ENCODE measurements at places on chromosomes 5 and 9.

DNA sequence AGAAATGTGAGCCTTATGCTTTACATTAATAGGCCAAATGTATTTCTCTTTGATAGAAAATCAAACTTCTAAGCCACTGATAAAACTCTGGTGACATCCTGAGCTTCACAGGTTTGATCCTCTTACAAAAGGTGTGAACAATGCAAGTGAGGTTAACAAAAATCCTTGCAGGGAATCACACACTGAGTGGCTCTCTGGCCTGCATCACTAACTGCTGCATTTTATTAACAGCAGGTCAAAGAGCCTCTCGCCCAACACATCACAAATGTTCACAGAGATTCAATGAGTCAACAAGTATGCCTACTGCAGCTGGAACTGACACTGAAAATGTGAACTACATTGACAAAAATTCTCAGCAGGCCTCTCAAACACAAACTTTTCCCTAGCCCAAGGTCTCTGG lies 122.3 kb downstream of the SEMA5A start:
- no peak for DNase-seq

DNA sequence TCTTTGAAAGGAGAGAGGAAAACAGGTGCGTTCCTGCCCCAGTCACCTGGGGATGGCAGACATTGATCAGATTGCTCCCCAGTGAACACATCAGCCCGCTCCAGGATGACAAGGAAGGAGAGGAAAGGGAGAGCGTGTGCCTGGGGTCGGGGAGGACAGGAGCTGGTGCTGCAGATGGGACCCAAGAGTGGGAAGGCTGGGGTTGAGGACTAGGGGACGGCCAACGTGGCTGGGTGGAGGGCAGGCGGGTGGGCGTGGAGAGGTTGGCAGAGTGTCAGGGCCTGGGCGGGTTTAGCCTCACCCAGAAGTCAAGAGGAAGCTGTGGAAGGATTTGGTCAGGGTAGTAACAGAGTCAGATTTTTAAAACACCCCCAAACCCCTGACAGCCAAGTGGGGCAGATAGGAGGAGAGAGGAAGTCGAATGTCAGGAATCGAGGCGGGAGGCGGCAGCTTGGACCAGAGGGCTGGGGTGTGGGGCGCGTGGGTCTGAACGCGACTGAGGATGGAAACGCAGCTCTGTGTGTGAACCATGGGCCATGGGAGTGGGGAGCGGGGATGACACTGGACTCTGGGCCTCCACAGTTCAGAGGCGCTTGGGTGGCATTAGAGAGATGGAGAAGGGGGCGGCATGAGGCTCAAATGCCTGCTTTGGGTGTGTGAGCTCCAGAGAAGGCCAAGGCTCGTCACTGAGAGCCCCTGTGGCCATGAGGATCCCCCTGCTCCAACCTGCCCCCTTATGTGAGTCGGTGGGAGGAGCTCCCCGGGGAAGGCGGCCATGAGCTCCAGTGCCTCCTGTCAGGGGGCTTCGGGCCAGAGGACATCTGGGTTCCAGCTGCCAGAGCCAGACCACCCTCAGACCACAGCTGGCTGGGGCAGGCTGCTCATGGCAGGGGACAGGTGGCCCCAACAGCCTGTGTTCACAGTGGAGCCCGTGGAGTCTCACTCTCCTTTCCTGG lies 24.6 kb downstream of the LAMC3 start:
- no peak for DNase-seq

DNA sequence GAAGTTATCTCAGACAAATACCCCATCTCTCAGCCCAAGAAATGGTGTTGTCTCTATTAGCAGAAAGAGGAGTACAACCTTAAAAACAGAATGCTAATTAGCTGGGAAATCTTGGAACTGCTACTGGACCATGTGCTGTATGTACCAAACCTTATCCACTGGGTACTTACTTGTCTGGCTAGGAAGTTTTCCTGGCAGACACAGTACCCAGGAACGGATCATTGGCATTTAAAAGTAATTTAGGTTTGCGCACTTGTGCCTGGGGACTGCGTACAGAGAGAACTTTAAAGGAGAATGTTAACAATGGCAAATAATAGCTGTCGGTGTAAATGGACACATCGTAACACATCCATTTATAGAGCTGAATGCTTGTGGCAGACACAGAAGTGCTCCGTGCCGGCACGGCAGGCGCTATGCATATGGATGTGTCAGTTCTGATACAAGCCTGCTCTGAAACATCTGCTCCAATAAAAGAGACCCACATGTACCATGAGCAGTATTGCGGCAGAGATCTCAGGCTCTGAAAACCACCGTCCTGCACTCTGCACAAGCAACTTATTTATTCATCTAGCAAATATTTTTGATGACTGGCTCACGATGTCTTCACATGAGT lies 290.6 kb upstream of the PANK3 start:
- no peak for DNase-seq

DNA sequence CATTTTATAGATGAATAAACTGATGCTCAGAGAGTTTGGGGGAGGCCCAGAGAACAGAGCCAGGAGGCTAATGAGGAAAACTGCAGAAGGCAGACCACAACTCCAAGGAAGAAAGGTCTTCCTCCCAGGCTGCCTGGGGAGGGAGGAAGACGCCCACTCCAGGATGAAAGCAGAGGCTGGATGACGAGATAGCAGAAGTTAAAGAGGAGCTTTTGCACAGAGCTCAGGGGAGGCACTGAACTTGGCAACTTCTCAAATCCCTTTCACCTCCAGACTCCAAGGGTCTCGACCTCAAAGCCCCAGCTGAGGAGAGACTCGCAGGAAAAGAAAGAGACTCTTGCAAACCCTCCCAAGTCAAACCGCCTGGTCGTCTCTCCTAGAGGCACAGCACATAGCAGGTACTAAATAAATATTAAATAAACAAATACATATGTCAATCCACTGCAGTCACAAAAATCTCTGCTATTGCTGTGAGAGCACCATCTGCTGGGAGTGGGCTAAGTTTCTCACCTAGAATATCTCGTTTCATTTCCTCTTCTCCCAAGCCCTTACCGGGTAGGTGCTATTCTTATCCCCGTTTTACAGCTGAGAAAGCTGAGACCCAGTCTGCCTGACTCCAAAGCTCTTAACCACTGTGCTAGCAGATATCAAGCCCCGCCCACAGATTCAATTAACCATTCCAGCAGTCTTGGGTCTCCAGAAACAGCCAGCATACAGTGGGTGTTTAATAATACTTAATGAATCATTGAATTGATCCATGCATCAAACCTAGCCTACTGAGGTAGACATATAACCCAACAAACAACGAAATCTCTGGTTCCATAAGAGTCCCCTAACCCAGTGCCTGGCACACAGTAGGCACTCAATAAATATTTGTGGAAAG lies 97.8 kb upstream of the HAND1 start:
- DNase-seq, result no peak

DNA sequence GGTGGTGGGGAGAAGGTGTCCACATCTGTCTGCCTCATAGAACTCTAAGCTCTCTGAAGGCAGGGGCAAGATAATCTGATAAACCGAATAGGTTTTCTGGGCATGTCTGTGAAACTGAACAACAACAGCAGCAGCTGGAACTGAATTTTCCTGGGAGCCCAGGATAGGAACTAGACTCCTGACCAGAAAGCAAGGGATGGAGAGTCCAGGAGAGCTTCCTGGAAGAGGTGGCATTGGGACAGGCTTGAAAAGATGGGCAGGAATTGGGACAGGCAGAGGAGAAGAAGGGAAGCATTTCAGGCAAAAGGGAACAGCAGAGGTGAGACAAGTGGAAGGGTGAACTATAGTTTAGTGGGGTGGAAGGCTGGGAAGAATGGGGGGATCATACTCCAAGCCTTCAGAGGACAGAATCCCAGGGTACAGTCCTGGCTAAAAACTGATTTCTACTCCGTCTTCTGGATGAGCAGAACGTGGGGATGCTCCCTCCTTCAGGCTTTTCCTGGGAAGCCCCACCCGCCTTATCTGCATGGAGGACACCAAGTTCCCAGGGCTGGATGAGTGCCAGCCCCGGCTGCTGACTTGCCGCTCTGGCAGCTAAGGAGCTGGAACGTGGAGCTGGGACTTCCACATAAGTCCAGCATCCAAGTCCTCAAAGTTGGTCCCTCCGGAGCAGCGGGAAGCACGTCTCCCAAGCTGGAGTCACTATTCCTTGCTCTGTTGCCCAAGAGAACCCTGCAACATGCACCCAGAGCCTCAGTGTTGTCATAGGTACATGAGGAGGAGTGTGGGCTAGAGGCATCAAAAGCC lies 13.9 kb upstream of the KIF12 start:
- DNase-seq, result no peak
